Kidney tubule cell (primary cell): ENCODE measurements at places on chromosomes 4 and X.

GRCh38 chrX:97539970-97540519, 656.3 kb downstream of the RPA4 start:
- DNase-seq = no peak

DNA sequence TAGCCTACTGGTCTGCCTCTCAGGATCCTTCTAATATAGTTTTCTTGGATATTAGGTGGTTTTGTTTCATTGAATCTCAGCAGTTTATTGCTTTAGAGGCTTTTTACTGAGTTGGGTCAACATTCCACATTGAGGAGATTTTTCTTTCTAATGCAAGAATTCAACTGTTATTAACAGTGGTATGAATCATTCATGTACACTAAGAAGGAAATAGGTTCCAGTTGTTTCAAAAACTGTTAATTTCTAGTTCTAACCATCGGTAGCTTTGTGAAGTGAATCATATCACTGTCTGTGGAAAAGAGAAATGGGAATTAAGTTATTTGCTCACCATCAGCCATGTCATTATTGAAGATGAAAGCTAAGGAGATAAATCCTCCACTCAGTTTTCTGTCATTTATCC, 331.5 kb downstream of the RPA4 start:
- no peak for DNase-seq

- no peak for DNase-seq
Observed at GRCh38 chr4:169439244-169439643, 168.5 kb upstream of the SH3RF1 start.

GRCh38 chr4:152221816-152222516, 313.9 kb downstream of the FBXW7 start:
- no peak for DNase-seq

GRCh38 chrX:1531096-1531890, 5.7 kb downstream of the P2RY8 start:
- DNase-seq = no peak

- DNase-seq = peak; percentile 19
Observed at GRCh38 chr4:141711211-141711610, 74.8 kb downstream of the IL15 start.

GRCh38 chrX:64975491-64975890, 759 bp downstream of the ZC4H2 start:
- DNase-seq = peak; percentile 21

- no peak for DNase-seq
Observed at GRCh38 chr4:24915121-24915922, 2.5 kb upstream of the CCDC149 start.

- peak; percentile 13 for DNase-seq
Observed at GRCh38 chr4:76055016-76055415, 19.1 kb upstream of the CXCL11 start.

DNA sequence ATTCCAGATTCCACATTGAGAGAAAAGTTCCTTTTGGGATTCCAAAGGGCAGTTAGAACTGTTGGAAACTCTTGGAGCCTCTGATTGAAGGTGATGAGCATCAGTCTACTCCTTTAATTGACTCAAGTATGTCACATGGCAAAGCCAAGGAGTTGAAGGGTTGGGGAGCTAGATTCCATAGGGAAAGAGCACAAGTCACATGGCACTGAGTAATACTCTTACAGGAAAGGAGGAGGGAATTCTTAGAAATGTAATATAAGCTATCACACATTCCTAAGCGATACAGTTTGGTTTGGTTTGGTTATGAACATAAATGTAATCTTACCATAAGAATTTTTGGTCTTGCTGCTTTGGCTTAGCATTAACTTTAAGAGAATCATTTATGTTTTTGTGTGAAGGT, 15.7 kb downstream of the SPCS3 start:
- DNase-seq = peak; percentile 45

DNA sequence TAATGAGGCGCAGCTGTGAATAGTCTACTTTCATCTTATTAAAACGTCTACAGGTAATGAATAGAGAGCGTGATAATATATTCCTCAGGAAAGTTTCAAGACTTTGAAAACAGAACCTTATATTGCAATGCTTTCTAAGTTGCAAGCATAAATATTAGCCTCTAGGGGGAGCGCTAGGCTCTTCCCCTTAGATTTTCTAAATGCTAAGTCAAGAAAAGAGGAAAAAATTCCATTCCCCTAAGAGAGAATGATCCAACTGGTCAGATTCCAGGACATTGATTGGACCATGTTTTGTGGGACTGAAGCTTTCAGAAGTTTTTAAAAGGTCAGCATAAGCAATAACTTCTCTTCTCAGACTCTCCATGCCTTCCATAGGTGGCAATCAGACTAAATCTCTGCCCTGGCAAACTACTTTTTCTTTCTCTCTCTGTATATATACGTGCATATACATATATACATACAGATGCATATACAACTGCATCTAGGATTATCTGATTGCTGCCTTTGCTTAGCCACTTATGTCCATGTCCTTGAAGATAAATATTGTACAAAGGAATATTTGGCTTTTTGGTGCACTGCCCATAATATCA, 492.9 kb downstream of the INPP4B start:
- DNase-seq = peak; percentile 74

- no peak for DNase-seq
Observed at GRCh38 chr4:135434936-135435335, 1233.3 kb upstream of the PABPC4L start.

- DNase-seq = no peak
Observed at GRCh38 chrX:13165266-13166189, 121.1 kb upstream of the FAM9C start.

GRCh38 chrX:34300871-34301270, 168.8 kb upstream of the FAM47A start:
- peak; percentile 59 for DNase-seq

DNA sequence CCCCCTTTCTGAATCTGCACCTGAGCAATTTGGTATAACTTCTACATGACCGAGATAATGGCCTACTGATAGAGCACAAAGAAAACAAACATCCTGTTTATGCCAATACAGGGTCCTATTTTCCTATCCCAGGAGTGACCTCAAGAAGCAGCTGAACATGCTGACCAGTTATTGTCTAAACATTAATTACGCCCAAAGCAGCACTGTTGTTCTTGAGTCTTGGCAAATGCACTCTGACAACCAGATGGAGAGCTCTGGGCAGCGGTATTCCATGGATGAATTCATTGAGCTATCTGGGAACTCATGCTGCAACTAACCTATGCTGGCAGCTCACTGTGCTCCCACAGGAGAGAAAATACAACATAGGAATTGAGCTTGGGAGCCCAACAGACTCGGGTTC, 52.6 kb downstream of the PCYT1B start:
- no peak for DNase-seq

DNA sequence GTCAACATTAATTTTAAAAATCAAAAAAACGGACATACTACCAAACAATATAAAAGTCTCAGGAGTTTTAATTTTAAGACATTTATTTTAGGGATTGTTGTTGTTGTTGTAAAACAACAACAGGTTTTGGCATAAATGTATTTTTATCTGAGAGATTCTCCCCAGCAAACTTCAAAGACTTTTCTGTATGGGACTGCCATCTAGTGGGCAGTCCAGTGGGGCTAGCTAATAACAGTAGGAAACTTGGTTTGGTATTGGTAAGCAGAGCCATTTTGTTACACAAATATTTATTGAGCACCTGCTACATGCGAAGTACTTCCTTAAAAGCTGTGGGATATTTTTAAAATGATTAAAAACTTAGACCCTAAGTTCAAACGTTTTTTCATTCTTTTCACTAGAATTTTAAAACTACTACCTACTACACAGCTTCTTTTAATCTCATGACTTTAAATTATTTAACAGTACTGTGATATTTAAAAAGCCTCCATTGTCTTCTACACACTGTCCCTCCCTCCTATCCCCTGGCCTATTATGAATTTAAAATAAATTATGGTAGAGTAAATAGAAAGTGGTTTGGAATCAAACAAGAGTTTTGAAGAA, 1028.4 kb upstream of the INTU start:
- DNase-seq = peak; percentile 25

- no peak for DNase-seq
Observed at GRCh38 chrX:153477364-153477857, 7.0 kb upstream of the HAUS7 start.

GRCh38 chrX:7987160-7988012, 60.2 kb upstream of the PNPLA4 start:
- no peak for DNase-seq

DNA sequence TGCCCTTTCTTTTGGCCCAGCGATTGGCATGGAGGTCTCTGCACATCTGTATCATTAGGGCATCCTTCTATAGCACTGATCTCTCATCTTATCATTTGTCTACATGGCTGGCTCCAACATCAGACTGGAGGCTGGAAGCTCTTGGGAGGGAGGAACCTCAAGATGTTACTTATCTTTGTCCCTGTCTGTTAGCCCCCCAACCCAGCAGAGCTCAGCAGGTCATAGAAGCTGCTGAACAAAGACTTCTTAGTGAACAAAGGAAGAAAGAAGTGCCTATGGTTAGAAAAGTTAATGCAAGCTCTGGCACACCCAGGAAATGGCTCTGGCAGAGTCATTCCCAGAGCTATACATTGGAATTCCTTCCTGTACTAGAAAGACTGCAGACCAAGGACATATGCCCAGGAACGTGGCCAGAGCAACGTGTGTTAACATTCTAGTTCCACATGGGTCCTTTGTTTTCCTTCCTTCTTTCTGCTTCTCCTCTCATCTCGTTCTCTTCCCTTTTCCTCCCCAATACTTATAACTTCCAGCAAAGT, 74.0 kb downstream of the SEL1L3 start:
- no peak for DNase-seq

DNA sequence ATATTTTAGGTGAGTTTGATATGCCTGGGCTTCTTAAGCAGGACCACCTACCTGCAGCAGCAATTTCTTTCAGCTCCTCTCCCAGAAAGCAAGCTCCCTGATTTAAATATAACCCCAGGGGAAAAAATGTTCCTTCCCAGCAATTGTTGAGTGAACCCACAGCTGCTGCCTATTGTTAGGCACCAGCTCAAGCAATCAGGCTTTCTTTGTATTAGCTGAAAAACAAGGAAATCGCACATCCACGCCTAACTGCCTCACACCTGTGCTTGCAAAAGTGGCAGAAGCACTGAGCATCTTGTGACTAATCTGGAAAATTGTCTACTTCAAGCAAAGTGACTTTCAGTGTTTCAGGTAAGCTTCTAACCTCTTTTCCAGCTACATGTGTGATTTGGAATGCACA, 432.2 kb downstream of the SMARCA1 start:
- no peak for DNase-seq

DNA sequence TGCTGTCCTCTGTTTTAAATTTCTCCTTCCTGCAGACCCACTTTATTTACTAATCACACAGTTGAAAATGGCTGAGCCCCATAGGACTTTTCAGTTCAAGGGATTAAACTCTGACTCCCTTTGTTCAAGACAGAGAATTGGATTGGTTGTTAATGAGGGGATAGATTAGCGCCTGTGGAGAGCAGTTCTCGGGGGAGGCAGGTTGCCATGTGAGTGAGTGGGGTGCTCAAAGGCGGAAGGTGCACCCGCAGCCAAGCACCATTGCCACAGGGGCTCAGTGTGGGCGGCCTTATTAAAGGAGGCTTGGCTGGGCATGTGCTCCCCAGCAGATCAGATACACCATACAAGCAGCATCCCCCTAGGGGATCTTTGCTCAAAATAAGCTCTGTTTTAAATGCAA, 7.9 kb upstream of the CBR4 start:
- DNase-seq = no peak

DNA sequence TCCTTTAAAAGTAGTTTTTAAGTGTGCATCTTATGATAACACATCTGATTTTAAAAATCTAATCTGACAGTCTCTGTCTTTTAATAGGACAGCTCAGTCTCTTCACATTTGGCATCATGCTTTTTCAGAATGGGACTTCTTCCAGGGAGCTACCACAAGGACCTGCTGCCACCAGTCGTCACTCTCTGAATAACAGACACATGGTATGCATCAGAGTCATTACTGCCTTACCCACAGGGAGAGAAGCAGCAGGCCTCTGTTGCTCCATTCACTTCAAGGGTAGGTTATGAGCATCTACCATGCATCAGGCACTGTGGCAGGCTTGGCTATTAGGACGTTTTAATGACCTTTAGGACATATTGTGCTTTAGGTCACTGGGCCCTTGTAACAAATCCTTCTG, 50.0 kb upstream of the AFAP1 start:
- no peak for DNase-seq

GRCh38 chr4:110032603-110033002, 119.9 kb downstream of the EGF start:
- no peak for DNase-seq

DNA sequence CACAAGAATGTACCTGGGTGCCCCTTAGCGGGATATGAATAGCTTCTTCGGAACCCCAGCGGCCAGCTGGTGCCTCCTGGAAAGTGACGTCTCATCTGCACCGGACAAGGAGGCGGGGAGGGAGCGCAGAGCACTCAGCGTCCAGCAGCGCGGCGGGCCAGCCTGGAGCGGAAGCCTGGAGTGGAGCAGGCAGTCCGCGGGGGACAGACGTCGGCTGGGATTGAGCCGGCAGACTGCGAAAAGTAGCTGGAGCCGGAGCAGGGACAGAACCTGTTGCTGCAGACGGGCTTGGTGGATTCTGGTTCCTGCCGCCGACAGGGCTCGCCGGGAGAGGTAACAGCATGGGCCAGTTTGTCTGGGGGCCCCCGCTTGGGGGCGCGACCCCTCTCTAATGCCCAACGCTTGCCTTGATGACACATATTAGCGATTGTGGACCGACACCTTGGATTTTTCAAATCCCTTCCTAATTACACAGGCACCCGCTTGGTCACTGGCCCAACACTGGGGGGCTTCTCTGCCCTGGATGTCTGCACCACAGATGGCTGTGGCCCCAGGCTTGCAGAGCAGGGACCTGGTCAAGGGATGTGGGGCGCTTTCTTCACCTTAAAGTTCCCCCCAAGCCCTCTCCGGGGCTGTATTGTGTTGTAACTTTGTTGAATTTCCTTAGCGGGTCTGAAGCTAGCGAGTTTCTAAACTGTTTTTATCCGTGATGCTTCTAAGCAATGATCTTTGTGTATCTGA, at the start of gene NPFFR2:
NPFFR2 (plus strand) TSS at position 133 of the 741 bp plus-strand sequence. CDS start 96,592 bp downstream, outside the sequence.
- peak; percentile 83 for DNase-seq

- peak; percentile 21 for DNase-seq
Observed at GRCh38 chr4:77843628-77844027, 19.0 kb upstream of the MRPL1 start.
